ENCODE measurements at places on chromosomes 12 and 14.

DNA sequence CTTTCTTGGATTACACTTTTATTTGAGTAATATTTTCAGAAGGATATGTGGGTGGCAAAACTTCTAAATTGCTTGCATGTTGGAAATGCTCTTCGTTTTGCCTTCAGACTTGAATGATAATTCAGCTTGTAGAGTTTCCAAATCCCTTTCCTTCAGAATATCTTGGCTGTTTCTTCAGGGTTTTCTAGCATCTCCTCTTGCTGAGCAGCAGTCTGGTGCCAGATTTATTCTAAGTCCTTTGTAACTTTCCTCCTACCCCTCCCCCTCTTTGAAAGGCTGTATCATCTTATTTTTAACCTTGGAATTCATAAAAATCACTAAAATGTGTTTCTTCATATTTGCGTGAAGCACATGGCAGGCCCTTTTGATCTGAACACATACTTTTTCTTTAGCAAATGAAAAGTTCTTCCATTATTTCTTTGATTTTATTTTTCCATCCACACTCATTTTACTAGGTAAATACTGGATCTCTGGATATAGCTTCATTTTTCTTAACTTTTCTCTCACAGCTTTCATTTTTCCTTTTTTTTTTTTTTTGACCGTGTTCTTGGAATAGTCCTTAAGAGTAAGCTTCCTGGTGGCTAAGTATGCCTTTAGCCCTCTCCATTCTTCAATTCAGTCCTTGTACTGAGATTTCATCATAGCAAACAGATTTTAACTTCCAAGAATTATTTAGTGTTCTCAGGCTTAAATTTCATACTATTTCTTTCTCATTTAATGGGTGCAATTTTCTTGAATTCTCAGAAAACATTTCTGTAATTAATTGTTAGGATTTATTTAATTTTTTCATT lies 102.0 kb downstream of the SLC38A4 start:
- DNase-seq = no peak

- DNase-seq = no peak
Observed at GRCh38 chr12:27015730-27016076, 1.5 kb upstream of the TM7SF3 start.

- no peak for DNase-seq
Observed at GRCh38 chr12:62581288-62582064, 114.8 kb downstream of the MON2 start.

DNA sequence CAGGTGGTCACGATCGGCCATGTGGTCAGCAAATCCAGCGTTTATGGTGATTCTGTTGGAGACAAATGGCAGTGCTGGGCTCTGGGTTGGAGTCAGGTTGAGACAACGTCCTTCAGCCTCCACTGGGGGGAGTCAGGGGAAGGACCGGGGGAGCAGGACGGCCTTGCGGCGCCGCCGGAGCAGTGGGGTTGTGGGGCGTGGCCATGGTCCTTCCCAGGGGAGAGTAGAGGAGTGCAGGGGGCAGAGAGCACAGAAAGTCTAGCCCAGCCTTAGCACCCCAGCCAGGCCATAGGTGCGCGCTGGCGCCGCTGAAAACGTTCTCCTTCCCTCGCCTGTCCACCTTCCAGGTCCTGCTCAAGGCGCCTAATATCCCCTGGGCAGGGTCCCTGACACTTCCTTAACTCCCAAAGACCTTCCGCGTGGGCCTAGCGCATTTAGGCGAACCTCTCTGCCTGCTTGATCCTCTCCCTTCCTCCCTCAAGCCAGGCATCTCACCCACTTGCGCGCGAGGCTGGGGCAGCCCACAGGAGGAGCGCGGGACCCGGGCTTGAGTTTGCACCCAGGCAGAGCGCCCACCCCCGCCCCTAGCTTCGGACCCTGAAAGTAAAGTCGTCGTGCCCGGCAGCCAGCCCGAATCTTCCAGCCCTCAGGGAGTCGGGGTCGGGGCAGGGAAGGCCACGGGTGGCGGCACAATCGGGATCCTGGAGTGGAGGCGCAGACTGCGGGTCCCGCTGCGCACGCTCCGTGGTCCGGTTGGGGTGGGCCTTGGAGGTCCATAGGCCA lies 3.1 kb upstream of the KIF26A start:
- DNase-seq = no peak

DNA sequence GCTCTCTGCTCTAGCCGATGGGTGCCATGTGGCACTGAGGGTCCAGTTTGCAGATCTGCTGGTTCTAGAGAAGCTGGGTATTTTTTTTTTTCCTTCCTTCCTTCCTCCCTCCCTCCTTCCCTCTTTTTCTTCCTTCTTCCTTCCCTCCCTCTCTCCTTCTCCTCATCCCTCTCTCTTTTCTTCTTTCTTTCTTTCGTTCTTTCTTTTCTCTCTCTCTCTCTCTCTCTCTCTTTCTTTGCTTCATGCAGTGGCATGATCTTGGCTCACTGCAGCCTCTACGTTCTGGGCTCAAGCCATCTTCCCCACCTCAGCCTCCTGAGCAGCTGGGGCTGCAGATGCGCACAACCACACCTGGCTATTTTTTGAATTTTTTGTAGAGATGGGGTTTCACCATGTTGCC lies 2.7 kb upstream of the BCL7A start:
- no peak for DNase-seq
